ENCODE measurements at places on chromosomes 11 and 22.

DNA sequence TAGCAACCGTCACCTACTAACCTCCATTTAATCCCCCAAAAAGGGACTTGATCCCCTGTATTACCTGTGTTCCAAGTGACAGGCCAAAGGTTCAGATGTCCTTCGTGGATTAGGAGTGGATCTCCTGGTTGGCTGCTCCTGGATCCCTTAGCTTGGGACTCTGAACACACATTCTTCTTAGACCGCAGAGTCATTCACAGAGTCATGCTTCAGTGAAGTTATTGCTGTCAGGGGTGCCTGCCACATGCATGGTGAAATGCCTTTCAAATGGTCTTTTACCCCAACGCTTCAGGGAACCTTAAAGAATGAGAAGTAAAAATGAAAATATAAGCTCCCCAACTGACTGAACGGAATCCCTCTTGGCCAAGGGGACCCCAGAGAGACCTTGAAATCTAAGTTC, 49.1 kb downstream of the ADAMTS8 start:
- no peak for DNase-seq

GRCh38 chr11:60840470-60841430, 1.2 kb upstream of the CCDC86 start:
- DNase-seq, result no peak

- no peak for DNase-seq
Observed at GRCh38 chr22:46326066-46326680, 9.3 kb upstream of the TRMU start.

GRCh38 chr11:10909141-10909883, 51.5 kb upstream of the ZBED5 start:
- DNase-seq, result no peak

DNA sequence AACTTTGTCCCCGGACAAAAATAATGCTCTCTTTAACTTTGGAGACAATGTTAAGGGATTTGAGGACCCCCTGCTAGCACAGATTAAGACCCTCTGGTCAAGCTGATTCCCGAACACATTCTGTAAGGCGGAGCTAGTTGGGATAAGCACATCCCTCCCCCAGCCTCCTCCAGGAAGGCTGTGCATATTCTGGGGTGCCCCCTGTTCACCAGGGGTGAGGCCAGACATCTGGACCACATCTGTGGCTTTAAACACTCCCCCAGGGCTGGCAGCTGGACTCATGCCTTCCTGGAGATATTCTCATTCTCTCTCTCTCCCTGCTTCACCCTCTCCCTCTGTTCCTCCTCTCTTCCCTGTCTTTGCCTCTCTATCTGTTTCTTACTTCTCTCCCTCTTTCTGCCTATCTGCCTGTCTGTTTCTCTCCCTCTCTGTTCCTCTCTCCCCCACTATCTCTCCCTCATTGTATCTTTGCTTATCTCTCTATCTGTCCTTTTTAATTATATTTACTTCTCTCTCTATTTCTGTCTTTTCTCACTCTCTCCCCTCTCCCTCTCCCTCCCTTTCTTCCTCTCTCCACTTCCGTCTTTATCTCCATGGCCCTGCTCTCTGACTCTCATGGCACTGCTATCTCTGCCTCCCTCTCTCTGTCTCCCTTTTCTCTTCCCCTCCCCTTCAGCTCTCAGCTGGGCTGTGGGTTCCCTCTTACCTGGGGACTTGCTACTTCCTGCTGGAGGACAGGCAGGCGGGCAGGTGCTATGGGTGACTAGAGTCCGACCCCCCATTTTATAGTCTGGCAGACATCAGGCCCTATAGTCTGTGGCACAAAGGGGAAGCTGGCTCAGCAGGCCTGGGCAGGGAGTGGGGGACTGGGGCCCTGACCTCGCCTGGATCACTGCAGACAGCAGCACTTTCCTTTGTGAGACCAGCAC, at the start of gene CRYBB1:
Gene CRYBB1, minus strand, starts transcription at position 757 of the 929 bp plus-strand sequence. CDS start 1,708 bp downstream, outside the sequence.
- no peak for DNase-seq

GRCh38 chr11:34476849-34477248, 36.7 kb downstream of the ELF5 start:
- no peak for DNase-seq

Data from NCI-H2171 treated with DMSO at 0.1 percent for 48 hours (cell line).